Endothelial cell (in vitro differentiated cells): ENCODE measurements at places on chromosomes 5 and 9.

DNA sequence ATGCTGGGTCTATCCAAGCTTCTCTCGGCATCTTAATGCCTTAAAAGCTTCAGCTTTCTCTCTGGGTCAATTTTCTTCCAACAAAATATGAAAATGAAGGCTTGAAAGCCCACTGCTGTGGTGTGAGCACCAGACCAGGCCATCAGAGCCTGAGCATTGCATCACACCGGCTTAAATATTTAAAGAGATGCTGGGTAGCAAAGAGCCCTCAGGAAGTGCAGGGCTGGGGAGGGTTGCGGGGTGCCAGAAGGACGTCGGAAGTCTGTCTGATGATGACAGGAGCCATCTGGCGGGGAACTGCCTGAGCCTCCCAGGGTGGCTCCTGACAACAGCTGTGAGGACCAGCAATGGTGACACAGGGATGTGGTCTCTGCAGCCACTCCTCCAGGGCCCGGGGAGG lies 185.5 kb downstream of the OLFM1 start:
- DNase-seq, result no peak

GRCh38 chr5:153891394-153891793 lies 147.3 kb downstream of the FAM114A2 start:
- no peak for DNase-seq

- DNase-seq, result no peak
Observed at GRCh38 chr5:152187668-152188067, 217.4 kb downstream of the NMUR2 start.

- DNase-seq, result peak; percentile 52
Observed at GRCh38 chr5:135488727-135489465, 36.7 kb upstream of the TIFAB start.

- DNase-seq, result no peak
Observed at GRCh38 chr9:7982907-7983306, 183.3 kb upstream of the DMAC1 start.

DNA sequence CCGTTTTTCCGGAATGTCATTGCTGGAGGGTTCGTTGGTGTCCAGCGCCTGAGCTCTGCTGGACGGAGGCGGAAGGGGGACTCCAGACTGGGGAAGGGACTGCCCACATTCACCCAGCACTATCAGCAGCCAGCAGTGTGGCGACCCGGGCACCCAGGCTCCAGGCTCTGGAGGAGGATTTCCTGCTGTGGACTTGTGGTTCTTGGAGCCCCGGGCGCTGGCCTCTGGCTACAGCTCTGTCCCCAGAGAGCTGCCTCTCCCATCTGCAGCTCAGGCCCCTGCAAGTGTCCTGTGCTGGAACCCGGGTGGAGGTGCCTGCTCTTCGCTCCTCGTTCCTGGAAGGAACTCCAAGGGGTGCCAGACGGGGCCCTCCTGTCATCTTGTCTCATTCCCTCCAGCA lies 152.6 kb downstream of the RGS3 start:
- no peak for DNase-seq

- no peak for DNase-seq
Observed at GRCh38 chr9:133772581-133772980, 34.4 kb upstream of the SARDH start.

DNA sequence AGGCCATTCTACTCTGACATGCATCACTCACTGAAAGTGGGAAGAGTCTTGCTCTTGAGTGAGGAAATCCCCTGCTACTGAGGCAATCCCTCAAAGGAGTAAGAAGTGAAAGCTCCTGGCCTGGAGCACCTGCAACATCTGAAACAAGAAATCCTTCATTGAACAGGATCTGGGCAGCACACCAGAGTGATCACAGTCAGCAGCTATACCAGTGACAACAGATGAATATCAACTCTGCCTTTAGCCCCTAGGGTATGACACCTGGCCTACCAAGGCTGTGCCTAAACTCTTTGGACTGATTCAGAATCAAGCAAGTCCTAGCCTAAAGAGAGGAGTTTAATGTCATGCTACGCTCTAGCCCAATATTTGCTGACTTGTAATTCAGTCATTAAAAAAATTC lies 156.2 kb upstream of the CCDC152 start:
- DNase-seq, result no peak

GRCh38 chr9:87016681-87017080 lies 69.4 kb upstream of the GAS1 start:
- no peak for DNase-seq

DNA sequence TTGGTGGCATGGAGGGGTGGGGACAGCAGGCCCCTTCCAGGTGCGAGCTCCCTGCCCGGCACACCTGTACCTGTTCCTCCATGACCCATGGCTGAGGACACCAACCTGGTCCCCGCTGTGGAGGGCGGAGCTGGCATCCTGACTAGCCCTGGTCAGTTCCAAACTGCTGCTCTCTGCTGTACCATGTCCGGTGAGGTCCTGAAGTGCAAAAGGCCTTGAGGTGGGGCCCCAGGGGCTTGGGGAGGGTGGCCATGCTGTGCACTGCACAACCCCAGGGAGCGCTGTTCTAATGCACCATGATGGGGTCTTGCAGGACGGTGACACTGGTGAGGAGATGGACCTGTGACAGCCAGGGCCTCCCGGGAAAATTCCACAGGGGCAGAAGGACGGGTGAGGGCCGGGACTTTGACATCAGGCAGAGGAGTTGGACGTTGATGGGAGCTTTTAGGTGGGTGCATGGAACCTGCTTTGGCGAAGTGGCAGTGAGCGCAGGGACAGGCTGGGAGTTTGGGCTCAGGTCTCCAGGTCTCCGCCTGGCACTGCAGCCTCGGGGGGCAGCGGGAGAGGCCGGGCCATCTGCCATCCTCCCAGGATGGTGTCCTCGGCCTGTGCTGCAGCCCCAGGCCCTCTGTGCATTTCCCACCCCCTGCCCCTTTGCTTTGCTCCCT lies 38.9 kb downstream of the COL5A1 start:
- DNase-seq, result no peak

- DNase-seq, result no peak
Observed at GRCh38 chr9:116501871-116502270, 185.2 kb upstream of the TRIM32 start.

DNA sequence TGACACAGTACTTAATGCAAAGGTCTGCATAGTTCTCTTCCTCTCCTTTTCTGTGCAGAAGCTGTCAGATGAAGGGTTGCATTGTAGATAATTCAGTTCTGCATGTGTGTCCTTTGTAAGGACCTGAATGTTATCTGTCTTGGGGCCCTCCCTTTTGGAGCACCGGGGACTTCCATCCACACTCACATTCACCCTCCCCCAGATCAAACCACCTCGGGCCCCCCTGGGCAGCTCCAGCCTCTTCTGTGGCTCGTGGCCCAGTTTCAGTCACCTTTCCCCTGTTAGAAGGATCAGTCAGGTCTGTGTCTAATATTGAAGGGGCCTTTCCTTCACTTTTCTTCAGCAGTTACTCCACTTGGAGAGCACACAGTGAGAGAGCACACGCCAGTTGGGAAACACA lies 11.0 kb downstream of the DMRT1 start:
- DNase-seq, result no peak

DNA sequence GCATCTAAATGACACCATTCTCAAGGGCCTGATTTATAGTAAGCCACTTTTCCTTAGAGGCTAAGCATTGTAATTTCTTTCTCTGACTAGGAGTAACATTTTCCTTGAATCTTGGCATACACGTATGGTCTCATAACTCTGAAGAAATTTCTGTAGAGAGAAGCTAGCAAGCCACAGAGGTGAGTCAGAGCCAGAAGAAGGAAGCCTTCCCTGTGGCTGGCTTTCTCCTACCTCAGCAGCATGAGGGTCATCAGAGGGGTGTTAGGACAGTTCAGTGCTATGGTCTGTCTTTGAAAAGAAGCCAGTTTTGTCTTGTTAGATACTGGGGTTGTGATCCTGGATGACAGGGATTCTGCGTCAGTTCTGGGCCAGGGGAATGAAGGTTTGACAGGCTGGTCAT lies 3.2 kb downstream of the SNX30 start:
- no peak for DNase-seq

GRCh38 chr9:82934949-82935348 lies 128.0 kb downstream of the RASEF start:
- no peak for DNase-seq

GRCh38 chr5:14445576-14446290 lies 135.9 kb upstream of the OTULINL start:
- DNase-seq, result peak; percentile 52

GRCh38 chr5:40521925-40522324 lies 157.8 kb upstream of the PTGER4 start:
- DNase-seq, result no peak

GRCh38 chr5:132270335-132270665 lies 12.8 kb downstream of the PDLIM4 start:
- no peak for DNase-seq
